ENCODE measurements at places on chromosomes 1 and 21.

DNA sequence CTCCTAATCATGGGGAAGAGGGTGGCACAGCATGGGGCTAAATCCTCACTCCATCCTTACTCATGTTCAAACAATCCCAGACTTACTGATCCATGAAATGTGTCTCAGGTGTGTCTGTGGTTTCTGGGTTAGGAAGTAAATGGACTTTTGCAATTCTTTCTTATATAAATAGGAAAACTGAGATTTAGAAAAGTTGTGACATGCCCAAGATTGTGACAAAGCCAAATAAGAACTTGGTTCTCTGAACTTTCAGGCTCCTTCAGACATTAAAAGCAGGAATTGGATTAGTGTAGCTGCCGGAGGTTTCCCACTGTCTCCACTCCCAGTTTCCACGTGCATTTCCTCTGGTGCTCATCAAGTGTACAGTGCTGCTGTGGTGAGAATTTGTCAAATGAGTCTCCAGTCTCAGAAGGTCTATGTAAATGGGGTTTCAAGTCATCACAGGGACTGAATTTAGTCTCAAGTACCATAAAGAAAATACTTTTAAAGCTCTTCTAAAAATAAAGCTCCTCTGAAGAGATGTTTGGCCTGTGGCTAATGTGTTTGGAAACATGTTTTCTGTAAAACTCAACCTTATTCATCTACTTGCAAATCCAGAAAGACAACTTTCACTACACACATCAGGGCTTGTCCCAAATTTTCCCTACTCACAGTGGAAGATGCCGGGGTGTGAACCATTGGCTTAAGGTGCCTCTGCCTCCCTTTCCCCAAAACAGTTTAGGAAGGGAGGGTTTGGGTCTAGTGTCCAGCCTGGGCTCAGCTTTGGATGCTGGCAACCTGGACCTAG is 115.2 kb downstream of the NGF start:
- DNase-seq = no peak

DNA sequence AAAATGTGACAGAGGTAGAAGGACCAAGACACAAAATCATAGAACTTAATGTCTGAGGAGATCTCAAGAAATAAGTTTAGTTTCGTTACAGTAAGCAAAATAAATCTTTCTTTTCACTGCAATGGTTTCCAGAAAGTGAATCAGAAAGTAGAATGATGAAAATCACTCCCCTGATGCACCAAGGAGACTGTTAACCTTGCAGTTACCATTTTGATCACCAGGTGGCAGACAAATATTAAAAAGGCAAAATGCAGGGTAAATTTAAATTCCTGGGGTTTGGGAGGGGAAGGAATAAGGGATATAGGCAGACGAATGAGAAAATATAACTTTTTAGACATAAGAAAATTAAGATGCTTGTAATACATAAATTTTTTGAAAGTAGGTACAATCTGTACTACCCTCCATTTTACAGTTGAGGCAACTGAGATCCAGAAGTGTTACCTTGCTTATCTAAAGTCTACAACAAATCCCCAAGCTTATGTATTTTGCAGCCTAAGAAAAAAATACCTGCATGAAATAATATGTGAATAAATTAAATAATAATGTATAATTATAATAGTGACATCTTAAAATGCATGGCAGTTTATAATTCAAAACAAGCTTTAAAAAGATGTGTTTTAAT is 253.2 kb downstream of the CRB1 start:
- DNase-seq = peak; percentile 10

DNA sequence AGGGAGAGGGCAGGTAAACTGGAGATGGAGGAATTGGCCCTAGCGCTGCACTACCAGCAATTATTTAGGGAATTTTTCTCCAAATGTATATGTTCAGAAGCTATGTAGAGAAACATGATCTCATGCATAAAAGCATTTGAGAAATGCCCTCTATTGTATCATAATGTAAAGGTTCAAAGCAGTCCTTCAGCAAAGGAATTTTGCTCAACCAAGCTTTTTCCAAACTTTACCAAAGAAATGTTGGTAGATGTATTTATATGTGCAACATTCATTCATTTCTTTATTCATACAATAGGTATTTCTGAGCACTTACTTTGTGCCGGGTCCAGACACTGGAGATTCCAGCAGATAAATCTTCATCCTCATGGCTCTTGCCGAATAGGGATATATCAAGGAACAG is 64.4 kb downstream of the XCL1 start:
- DNase-seq = no peak

- no peak for DNase-seq
Measured at GRCh38 chr1:30165116-30165515, 558.3 kb downstream of the MATN1 start.

- no peak for DNase-seq
Measured at GRCh38 chr1:174266476-174266875, 107.2 kb downstream of the RABGAP1L start.

DNA sequence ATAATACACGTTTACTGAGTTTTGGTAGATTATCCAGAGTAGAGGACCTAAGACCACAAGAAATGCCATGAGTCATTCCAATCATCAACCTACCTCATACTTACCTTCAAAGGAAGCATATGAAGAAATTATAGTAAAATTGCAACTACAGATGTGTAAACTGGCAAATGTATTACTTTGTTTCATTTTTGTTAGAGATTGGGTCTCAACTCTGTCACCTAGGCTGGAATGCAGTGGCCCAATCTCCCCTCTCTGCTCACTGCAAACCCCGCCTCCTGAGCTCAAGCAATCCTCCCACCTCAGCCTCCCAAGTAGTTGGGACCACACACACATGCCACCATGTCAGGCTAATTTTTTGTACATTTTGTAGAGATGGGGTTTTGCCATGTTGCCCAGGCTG is 5.2 kb downstream of the TMCO1 start:
- DNase-seq = no peak

DNA sequence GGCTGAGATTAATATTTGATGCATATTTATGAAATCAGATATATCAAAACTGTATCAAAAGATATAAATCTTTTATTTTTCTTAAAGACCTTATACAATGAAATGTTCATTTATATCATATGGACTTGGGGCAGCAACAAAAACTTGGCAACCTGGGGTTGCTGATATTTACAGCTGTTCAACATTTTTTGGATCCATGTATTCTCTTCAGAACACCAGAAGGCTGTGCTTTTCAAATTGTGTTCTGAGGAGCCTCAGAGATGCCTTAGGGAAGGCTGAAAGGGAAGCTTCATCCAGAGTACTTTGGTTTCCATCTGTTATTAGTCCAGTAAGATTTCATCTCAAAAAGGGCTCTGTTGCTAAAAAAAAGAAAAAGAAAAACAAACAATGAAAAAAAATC is 94.8 kb downstream of the DISC1 start:
- DNase-seq = no peak

DNA sequence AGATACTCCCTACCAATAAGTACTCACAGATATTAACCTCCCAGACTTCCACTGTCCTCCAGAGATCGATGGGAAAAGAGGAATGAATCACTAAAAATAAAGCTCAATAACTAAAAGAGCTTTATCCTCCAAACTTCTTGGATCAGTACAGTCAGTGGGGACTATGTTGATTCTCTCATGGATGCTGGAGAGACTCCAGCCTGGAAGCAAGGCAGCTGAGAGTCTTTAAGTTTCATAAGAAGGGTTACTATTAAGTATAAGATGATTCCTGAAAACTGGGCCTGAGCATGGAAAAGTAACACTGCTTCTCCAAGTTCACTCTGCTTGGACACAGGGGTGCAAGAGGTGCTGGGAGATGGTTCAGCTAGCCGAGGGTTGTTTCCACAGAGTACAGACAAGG is 6.2 kb upstream of the DDR2 start:
- no peak for DNase-seq

- DNase-seq = no peak
Measured at GRCh38 chr1:8211883-8212579, 105.9 kb upstream of the SLC45A1 start.

DNA sequence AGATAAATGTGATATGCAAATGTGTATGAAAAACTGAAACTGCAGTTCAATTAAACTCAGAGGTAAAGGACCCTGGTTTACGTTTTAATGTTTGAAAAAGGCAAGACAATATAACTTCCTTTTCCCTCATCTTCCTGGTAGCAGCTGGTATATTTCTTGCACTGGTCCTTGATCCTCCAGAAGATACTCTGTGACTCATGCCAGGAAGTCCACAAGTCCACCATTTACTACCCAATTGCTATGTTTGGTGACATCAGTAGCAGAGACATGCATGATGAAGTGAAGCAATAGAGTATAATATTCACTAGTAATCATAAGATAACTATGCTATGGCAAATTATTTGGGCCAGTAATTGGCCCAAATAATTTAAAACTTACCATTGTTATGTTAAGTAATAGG is 774.5 kb upstream of the NEGR1 start:
- no peak for DNase-seq

DNA sequence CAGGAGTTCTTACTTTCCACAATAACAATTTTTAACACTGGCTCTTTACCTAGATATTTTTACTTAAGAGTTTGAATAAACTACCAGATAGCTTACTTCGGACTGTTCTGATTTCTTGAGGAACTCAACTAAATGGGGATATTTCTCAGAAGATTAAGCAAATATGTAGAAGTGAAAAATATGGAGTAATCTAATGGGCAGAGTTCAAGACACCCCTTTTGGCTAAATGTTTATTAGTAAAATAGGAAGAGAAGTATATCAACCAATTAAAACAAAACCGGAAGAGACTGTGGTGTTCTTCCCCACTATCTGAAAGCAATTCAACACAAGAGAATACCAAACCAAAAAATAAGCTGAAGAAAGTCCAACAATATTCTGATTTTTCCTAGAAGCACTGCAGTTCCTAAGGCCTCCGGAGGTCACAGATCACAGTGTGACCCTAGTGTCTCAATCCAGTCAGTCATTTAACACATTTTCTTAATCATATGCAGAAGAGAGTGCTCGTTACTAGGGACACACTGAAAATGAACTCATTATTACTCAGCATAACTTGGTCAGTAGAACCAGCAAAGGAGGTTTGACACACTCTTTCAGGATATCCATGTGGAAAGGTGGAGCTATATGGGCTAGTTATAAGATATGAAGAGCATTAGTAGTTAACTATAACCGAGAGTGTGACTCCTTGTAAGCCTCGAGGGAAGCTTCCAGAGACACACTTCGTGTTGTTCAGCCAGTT is 5.2 kb downstream of the SIPA1L2 start:
- no peak for DNase-seq

DNA sequence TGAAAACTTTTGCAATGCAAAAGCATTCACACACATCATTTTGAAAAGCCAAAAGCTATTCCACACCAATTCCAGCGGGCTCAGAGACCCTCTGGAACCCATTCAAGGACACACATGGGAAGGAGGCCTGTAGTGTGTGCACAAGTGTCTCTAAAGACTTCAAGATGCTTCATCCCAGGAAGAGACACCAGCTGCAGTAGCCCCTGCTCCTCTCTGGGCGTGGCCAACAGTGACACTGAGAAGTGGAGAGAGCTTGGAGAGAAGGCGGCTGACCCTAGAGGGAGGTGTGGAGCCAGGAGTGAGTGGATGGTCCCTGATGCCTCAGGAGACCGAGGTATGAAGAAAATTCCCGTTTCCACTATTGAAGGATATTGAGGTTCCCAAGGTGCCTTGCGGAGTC is 14.9 kb upstream of the TNNI1 start:
- DNase-seq = no peak

DNA sequence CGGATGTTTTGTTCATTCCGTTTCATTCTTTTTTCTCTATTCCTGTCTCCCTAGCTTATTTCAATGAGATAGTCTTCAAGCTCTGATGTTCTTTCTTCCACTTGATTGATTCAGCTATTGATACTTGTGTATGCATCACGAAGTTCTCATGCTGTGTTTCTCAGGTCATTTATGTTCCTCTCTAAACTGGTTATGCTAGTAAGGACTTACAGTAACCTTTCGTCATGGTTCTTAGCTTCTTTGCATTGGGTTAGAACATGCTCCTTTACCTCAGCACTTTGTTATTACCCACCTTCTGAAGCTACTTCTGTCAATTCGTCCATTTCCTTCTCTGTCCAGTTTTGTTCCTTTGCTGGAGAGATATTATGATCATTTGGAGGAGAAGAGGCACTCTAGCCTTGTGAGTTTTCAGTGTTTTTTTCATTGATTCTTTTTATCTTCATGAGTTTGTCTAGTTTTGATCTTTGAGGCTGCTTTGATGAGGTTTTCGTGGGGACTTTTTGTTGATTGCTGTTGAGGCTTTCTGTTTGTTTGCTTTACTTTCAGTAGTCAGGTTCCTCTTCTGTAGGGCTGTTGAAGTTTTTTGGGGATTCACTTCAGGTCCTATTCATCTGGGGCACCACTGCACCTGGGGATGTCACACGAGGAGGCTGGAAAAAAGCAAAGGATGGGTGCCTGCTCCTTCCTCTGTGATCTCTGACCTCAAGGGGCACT is 496.9 kb upstream of the LRRC7 start:
- no peak for DNase-seq

DNA sequence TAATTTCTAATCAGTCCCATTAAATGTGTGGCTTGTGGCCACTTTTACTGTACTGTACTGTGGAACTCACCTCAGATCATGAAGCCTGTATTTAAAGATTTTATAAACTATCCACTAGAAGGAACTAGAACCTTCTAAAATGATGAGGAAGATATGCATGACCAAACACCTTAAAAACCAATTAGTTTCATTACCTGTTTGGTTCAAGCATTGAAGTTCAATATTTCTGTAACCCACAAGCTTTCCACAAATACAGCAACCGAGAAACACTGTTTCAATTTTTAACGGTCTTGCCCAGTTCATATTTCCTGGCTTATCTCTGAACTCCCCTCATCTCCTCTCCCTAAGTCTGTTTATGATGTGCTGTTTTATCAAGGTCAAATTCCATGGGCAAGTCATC is 264.3 kb upstream of the PLD5 start:
- no peak for DNase-seq

Data from progenitor cell of endocrine pancreas (in vitro differentiated cells).